CD4-positive, alpha-beta memory T cell (primary cell): ENCODE measurements at places on chromosomes 12 and 14. TPM values are rescaled to one million over a fixed set of nuclear protein-coding genes. Genes with fewer than 3 reads are reported as not detected.

The MYO1A gene
- total RNA-seq, result 3.0 TPM

The NKX2-1 gene
- not detected for total RNA-seq

The NPFF gene
- not detected for total RNA-seq

The DHRS4 gene
- 15.5 TPM for total RNA-seq

The OR8S1 gene
- total RNA-seq, result not detected

The KLRC3 gene
- total RNA-seq, result not detected

The NID2 gene
- total RNA-seq, result not detected

DNA sequence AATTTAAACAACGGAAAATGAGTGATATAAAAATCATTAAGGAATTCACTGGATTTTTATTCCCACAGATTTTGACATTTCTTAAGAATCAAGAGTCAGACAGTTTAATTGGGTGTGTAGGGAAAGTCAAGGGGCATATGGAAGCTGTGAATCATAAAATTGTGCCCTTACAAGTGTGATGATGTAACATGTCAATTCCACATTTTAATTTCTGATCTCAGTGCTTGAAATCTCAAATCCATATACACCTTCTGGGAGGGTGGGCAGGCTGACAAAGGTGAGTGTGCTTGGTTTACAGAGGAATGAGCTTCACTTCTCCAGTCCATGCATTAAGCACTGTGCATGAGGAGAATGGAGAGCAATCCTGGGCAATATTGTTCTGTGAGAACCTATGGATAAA, 1.0 kb upstream of the KRT6A start:
- no peak for DNase-seq

DNA sequence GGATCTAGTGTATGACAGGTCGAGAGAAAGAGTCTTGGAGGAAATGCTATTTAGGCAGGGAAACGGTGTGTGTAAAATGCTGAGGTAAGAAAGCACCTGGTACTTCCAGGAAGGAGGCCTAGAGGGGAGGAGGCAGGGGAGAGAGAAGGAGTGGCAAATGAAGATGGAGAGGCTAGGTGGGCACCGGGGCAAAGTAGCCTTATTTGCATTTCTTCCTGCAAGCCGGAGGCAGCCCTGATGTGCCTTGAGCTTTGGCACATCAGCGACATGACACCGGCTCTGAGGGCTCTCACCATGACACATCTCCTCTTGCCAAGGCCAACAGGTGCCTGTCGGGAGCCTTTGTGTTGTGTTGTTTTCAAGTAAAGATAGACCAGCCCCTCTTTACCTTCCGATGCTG, 61.6 kb downstream of the CPM start:
- no peak for DNase-seq

DNA sequence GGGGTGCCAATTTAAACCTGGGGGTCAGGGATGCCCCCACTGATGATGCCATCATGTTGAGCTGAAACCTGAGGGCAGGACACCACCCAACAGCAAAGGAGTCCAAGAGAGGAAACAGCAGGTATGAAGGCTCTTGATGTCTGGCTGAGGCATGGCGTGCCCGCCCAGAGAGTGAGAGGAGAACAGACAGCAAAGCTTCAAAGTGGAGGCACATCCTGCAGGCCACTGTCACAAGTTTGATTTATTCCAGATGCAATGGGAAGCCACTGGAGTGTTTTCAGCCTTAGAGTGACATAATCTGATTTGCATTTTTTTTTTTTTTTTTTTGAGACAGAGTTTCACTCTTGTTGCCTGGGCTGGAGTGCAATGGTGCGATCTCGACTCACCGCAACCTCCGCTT, 34.8 kb downstream of the IRF2BPL start:
- DNase-seq, result no peak

The SLC5A8 gene
- not detected for total RNA-seq

The KLRB1 gene
- 62.2 TPM for total RNA-seq

- DNase-seq, result no peak
These were observed 71.6 kb upstream of the USP44 start for GRCh38 chr12:95622879-95623278.

DNA sequence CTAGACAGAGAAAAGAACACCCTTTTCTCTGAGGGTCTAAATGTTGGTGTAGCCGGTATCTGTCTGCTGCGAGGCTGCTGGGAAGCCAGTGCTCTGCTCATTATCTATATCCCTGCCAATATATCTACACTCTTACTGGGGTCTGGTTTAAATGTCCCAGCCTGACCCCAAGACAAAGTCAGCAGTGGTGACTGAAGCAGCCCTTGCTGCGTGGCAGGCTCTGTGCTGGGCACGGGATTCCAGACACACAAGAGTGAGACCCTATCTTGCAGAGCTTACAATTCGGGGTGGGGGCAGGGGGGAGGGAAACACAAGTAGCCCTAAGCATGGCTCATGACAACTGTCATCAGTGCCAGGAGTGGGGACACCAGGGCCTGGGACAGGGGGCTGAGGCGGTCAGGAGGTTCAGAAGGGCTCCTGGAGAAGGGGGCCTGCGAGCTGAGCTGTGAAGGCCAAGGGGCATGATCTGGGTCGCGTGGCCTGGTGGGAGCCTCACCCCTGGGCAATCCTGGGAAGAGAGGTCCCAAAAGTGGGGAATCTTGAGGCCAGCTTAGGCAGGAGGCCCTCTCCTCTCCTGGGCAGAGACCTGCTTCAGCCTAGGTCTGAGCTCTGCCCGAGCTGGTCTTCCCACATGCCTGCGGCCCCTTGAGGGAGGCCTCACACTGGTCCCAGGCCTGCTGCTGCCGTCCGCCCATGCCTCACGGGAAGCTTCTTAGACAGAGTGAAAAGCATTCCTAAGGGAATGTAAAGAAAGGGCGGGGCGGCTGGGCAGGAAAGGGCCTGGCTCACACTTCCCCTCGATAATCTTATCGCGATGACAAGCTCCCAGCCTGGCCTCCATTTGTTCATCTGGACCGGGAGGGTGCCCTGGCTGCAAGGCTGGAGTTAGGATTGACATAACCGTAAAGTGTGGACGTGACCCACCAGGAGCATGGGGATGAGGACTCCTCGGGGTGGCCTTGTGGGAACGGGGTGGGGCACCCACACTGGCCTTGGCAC, 7.3 kb upstream of the RCOR1 start:
- no peak for DNase-seq

DNA sequence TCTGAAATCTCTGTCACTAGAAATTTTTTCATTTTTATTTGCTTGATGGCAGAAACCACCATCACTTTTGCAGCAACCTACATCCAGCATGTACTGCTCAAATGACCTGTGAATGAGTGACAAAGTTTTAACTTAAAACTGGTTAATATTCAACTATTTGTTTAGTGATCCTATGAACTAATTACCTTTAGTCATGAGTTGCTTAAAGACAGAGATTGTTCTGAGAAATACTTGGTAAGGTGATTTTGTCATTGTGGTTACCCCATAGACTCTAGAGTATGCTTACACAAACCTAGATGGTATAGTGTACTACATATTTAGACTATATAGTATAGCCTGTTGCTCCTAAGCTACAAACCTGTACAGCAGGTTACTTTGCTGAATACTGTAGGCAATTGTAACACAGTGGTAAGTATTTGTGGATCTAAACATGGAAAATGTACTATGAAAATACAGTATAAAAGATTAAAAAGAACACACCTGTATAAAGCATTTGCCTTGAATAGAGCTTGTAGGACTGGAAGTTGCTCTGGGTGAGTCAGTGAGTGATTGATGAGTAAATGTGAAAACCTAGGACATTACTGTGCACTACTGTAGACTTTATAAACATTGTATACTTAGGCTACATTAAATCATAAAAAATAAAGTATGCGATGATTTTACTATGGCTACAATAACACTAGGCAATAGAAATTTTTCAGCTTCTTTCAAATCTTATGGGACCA, 256.6 kb upstream of the PPFIA2 start:
- no peak for DNase-seq

The NR2C1 gene
- total RNA-seq, result 45.4 TPM

- DNase-seq, result no peak
These were observed 85.9 kb downstream of the TMEM117 start for GRCh38 chr12:43921666-43922337.

GRCh38 chr12:77489331-77489970, 341.2 kb upstream of the NAV3 start:
- DNase-seq, result no peak

The PPP4R3A gene
- 169 TPM for total RNA-seq

- peak; percentile 68 for DNase-seq
These were observed at the start of gene MUCL1 for GRCh38 chr12:54853933-54854538. MUCL1 (plus strand) TSS chr12:54854516; CDS start chr12:54854583, 67 bp downstream.

- DNase-seq, result peak; percentile 62
These were observed 1030.4 kb downstream of the TMEM121 start for GRCh38 chr14:106556665-106557289.

- no peak for DNase-seq
These were observed 53.3 kb upstream of the LRRK2 start for GRCh38 chr12:40171501-40171900.

DNA sequence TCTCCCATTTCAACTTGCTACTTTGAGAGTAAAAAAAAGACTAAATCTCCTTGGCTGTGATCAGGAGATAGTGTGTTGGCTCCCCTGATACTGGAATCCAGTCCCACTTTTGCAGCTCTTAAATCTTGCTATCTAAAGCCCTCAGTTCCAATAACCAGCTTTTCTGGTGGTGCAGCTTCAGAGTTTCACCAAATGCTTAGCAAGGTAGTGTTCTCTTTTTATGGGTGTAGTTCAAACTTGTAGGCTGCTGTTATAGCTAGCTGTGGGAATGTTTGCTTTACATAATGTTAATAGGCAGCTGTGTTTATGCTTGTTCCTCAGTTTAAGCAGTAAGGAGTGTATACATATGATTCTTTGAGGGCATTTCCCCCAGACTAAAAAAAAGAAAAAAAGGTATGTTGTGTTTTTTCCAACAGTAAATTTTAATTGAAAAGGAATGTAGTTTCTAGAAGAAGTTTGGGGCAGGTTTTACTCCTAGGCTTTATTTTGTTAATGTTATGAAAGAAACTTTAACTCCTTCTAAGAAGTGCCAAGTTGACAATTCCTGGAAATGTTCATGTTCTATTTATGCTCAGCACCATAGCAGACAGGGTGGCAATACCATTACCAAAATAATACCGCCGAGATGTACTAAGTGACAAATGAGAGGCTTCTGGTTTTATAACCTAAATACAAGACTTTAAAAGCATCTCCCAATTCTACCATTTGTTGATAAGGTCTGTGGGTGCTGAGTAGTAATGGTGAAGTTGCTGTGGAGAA, 12.1 kb downstream of the CRADD start:
- no peak for DNase-seq

The SCARB1 gene
- 2.6 TPM for total RNA-seq

DNA sequence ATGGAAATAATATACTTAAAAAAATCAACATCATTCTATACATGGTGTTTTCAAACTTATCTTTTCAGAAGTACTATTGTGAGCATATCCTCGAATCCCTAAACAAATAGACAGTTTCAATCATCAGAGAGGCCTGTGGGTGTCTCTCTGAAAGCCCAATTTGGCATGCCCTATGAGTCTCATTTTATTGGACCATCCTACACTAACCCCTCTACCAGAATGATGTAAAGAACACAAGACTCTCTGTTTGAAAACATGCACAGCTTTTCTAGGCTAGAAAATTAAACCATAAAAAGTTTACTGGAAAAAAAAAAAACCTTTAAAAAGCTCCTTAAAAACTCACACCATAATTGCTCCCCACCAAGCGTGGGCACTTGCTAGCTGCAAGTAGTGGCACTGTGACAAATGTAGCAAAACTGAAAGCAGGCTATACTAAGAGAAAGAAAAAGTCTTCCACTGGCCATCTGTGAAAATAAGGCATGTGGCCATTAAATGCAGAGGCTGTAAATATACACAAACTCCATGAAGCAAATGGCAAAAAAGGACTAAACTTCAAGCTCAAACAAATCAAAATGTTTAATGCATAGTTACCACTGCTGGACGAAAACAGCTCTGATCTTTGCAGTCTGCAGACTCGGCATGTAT, 394.2 kb downstream of the SOX5 start:
- no peak for DNase-seq

GRCh38 chr14:75811872-75812499, 150.9 kb downstream of the TTLL5 start:
- no peak for DNase-seq

GRCh38 chr12:2049604-2050540, 2.9 kb upstream of the CACNA1C start:
- DNase-seq, result no peak

The KRT80 gene
- total RNA-seq, result not detected

The CKB gene
- 3.0 TPM for total RNA-seq

- DNase-seq, result no peak
These were observed 47.7 kb upstream of the MAP3K9 start for GRCh38 chr14:70856851-70857495.

The PLEKHG7 gene
- total RNA-seq, result not detected

DNA sequence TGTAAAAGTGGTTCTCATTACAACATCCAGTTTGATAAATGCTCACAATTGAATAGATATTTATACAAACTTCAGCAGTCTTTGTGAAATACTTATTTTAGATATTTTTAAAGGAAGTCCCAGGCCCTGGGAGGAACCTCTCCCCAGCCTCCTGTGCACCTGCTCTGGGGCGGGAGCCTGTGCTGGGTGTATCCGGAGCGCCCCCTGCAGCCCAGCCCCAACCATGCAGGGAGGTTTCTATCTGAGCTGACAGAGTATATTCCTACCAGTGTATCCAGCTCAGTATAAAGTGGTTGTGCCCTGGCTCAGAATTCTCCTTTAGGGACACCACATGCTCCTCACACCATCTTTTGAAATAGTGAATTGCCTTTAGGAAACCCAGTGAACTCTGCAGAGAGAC, 851.8 kb downstream of the TMEM121 start:
- DNase-seq, result no peak

GRCh38 chr12:56243731-56244181, 13.9 kb downstream of the SLC39A5 start:
- no peak for DNase-seq

The MPHOSPH9 gene
- total RNA-seq, result 57.9 TPM

DNA sequence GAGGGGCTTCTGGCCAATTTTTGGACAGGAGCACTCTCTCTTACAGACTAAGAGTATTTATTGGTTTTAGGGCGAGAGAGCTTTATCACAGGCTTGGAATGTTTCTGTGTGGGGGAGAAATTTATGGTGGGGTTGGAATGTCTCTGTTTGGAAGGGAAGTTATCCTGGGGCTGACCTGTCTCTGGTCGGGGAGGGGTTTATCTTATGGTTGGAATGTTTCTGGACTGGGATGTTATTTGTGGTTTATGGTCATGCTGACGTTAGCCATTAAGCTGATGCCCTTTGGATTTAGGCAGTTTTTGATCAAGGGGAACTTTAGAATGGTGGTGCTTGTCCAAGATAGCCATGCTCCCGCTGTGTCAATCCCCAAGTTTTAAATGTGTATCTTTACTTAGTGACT, 614.8 kb downstream of the DIO2 start:
- DNase-seq, result no peak

GRCh38 chr12:50083301-50083700, 1.8 kb upstream of the SMARCD1 start:
- no peak for DNase-seq

- no peak for DNase-seq
These were observed 667.1 kb upstream of the FBXO33 start for GRCh38 chr14:40099316-40099715.

GRCh38 chr12:124401704-124402221, 106.9 kb downstream of the RFLNA start:
- DNase-seq, result no peak

GRCh38 chr14:101810897-101811621, 49.5 kb downstream of the PPP2R5C start:
- no peak for DNase-seq
